Stimulated activated CD8-positive, alpha-beta memory T cell treated with anti-CD3 and anti-CD28 coated beads, Interleukin-15, amount 100 ng/mL, for 1 hour (primary cell): ENCODE measurements at places on chromosomes 3 and 15.

DNA sequence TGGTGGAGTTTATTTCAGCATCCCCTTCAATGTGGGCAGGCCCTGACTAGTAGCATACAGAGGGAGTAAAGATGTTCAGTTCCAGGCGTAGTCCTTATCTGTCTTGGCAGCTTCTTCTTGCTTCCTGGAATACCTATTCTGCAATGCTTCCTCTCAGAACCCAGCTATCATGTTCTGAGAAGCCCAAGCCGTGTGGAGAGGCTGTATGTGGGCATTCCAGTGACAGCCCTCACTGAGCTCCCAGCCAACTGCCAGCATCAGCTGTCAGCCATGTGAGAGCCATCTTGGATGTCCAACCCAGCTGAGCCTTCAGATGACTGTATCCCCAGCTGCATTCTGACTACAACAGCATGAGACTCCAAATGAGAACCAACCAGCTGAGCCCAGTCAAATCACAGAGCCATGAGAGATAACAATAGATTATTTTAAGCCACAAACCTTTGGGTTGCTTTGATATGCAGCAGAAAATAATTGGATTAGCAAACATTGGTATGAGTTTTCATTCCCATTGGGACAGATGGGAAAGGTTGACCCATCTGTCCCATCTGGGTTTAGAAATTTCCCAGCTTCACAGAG, 8.4 kb upstream of the CMTM7 start:
- no peak for DNase-seq

- no peak for DNase-seq
These were observed 50.1 kb downstream of the CALML4 start for GRCh38 chr15:68154923-68155559.

DNA sequence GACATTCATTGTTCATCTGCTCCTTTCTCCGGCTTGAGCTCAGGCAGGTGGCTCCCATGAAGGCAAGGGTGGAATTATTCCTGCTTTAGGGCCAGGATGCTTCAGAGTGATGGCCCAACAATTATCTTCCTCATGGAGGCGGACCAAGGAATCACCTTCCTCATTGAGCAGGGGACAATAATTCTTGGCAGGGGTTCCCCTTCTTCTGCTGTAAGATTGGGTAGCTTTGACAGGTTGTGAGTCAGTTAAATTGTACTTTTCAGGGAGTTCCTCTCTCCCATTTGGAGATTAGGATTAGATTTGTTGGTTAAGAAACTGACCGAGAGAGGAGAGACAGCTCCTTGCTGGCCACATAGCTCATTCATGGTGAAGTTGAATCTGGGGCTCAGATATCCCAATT, 31.4 kb upstream of the CD47 start:
- no peak for DNase-seq

DNA sequence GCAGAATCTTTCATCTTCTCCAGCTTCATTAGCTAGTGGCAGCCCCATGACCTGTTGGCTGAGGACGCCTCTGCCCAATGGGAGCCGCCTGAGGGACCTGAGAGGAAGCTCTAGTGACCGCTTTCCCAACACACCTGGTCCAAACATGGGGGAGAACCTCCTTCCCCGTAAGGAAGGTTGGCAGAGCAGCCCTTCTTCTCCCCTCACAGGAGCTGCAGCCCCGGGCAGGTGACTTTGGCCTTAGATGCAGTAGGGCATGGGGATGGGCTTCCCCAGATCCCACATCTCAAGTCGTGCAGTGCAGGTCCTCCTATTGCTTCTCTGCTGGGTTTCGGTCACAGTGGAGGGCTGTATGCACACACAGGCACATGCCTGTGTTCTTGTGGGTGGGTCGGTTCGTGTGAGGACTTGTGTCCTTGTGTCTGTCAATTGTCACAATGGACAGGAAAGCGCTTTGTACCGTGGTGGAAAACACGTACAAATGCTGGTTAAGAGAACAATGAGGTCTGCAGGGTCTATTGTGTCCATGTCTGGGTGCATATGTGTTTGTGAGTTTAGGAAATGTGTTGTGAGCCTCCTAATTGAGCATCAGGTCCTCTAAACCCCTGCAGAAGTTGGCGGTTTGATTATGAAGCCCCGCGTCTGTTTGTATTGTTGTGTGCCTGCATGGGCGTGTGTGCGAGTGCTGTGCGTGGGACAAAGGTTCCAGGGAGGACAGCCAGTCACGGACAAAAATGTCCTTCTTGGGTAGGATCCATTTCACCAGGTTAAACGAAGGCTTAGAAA, 1.4 kb downstream of the ISLR2 start:
- no peak for DNase-seq

GRCh38 chr15:38748710-38749109, 184.1 kb upstream of the RASGRP1 start:
- no peak for DNase-seq

GRCh38 chr3:160472344-160472743, 22.8 kb upstream of the TRIM59 start:
- DNase-seq = no peak

- no peak for DNase-seq
These were observed 67.1 kb downstream of the LRCH3 start for GRCh38 chr3:197858133-197858532.

- DNase-seq = no peak
These were observed 33.3 kb downstream of the TSPAN3 start for GRCh38 chr15:77037388-77038209.

- DNase-seq = no peak
These were observed 215.2 kb upstream of the BCHE start for GRCh38 chr3:166052440-166052839.

- no peak for DNase-seq
These were observed 922 bp downstream of the RAB11A start for GRCh38 chr15:65869954-65870871.

- no peak for DNase-seq
These were observed 53.5 kb downstream of the WHAMM start for GRCh38 chr15:82862886-82863285.

GRCh38 chr15:84003791-84004503, 231.6 kb upstream of the GOLGA6L4 start:
- no peak for DNase-seq

DNA sequence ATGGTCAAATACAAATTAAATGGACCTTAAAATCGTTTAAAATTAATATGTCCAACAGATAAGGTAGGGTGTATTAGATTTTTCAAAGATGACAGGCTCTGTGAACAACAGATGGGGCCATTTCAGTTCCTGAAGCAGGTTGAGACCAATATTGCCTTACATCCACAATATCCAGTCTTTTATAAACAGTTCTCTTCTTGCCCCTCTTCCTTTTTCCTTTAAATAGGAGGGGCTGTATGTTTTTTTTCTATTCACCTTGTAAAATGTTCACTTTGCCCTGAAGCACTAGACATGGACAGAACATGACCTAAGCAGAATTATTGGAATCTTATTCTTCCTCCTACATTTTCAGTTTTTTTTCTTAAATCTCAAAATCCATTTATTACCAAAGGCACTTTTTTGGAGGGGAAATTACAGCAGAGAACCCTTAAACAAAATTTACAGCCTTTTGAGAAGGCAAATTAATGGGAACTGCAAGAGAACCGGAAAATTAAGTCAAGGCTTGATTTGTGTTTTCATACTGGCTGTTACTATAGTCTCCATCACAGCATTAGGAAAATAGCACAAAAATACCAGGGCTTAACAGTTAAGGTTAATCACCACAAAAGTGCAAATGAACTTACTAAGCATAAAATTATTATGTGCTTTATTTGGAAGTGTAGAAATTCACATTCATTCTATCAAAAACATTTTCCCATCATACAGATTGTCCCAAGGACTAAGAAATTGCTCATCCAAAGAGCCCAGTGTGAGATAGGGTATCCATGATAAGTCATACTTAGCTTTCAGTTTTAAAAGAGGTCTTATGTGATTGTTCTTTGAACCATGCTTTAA, 55.8 kb downstream of the CMSS1 start:
- no peak for DNase-seq

DNA sequence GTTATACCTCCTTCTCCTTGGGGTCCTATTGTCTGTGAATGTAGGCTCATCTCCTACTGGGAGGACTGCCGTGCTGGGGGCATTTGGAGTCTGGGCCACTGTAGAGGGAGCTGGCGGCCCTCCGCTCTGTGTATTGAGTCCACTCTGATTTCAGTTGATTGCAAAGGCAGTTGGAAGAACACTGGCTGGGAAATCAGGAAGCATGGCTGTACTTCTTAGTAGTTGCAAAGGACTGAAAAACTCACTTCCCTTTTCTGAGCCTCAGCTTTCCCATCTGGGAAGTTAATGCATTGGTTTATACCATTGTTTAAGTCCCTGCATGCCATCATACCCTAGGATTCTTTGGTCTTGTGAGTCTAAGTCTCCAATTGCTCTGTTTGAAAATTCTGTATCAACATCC, 46.7 kb downstream of the TMED3 start:
- no peak for DNase-seq

GRCh38 chr3:160169139-160169976, 55.9 kb upstream of the C3orf80 start:
- DNase-seq = no peak

DNA sequence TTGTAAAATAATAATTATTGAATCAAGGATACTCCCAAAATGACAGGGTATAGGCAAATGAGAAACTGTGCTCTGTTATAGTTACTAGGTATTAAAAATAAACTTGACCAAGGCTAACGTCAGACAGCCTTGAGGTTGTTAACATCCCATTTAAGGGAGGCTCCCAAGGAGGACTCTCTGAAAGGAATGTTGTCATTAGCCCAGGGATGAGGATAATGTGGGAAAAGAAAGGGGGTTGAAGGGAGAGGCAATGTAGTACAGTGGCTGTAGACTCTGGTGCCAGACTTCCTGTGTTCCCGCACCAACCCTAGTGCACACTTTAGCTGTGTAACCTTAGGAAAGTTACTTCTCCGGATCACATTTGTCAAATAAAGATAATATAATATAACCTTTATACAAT, 47.0 kb upstream of the RARB start:
- no peak for DNase-seq

- no peak for DNase-seq
These were observed 50.4 kb downstream of the PDCD6IP start for GRCh38 chr3:33848624-33849347.

GRCh38 chr3:192884777-192885773, 32.6 kb downstream of the MB21D2 start:
- DNase-seq = no peak

DNA sequence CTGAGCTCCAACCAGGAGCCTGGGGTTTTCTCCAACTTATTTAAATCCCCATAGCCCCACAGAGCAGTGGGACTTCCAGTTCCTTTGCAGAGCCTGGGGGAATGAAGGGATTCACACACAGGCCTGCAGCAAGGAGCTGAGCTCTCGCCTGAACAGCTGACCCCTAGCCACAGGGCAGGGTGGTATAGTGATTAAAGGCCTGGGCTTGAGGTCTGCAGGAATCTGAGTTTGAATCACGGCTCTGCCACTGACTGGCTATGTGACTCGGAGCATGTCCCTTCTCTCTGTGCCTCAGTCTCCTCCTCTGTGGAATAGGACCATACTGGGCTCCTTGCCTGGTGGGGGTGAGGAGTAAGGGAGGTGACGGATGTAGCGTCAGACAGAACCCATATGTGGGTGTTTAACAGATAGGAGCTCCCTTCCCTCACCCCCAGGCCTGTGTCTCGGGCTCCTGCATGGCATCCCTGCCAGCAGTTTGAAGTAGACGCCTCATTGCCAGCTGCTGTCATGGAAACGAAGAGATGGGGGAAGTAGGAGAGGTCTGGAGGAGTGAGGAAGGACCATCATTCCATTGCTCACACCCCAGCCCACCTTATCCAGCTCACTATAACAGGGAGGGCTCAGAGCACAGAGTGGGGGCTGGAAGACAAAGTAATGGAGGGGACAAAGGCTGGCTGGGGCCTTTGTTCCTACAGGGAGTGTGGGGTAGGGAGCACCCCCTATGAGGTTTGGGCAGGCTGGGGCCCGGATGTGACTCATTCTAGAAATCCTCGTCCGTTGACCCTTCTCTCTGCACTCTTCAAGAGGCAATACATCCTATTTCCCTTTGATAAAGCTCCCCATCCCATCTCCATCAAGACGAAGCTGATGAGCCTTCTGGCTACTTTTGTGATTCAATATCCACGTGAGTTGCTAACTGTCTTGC, 14.8 kb downstream of the HRH1 start:
- no peak for DNase-seq

DNA sequence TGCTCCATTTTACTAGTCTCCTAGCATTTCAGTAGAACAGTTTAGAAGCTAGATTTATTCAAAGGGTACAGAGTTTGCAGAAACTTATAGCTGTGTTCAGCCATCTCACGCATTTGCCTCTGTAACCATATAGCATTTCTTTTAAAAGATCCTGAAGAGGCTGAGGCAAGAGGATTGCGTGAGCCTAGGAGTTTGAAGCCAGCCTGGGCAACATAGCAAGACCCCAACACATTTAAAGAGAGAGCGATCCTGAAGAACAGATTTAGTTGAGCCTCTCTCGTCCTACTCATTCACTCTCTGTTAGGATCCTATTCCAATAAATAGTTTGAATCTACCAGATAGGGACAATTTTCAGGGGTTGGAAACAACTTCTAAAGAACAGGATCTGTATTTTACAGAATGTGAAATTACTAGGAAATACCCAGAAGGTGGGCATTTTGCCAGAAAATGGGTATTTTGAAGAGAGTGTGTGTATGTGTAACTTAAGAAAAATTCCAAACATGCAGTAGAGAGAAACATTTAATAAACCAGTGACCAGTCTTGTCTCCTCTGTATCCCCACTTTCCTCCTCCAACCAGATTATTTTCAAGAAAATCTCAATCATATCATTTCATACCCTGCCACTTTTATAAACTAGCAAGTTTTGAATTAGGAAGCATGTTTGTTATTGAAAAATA, 4.5 kb downstream of the EIF3J start:
- no peak for DNase-seq

GRCh38 chr15:97708252-97708651, 252.3 kb upstream of the ARRDC4 start:
- DNase-seq = no peak

DNA sequence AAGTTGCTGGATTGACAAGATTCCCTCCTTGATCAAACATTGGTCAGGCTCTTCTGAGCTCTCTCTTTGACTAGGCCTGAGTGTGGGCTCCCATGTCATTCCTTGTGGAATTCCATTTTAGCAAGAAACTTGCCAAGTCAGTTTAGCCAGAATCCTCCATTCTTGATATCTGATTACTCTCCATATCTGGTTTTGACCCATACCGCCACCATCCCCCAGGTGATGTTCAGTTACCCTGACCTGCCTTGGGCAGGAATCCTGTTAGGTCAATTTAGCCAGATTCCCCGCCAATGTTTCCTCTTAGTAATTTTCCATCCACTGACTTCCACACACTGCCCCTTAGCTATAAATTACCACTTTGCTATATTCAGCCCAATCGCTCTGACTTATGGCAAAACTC, 1.0 kb upstream of the PCCB start:
- no peak for DNase-seq
